HFFc6 (cell line): ENCODE measurements at places on chromosomes 5 and 9.

GRCh38 chr9:109925799-109926198, 145.8 kb downstream of the PALM2AKAP2 start:
- no peak for DNase-seq
- peaks cover 3% of the 10 kb centered on the region; the same call in 1 of the 2 replicates for H3K27me3 ChIP-seq
- peaks cover 5% of the 10 kb centered on the region; the same call in 1 of the 2 replicates for H3K4me1 ChIP-seq
- H3K27ac ChIP-seq: no peak overlapping the region

- H3K27ac ChIP-seq: no peak overlapping the region
- H3K36me3 ChIP-seq: no peaks in the 10 kb centered on the region
Measured at GRCh38 chr5:75843319-75843718, 126.1 kb upstream of the POC5 start.

- H3K27me3 ChIP-seq: peaks cover 15% of the 10 kb centered on the region
- no peak overlapping the region for H3K27ac ChIP-seq
- DNase-seq: no peak
- no peak overlapping the region for H3K4me3 ChIP-seq
- H3K4me1 ChIP-seq: peaks cover under 1% of the 10 kb centered on the region
Measured at GRCh38 chr5:96439477-96440184, 6.6 kb upstream of the PCSK1 start.

DNA sequence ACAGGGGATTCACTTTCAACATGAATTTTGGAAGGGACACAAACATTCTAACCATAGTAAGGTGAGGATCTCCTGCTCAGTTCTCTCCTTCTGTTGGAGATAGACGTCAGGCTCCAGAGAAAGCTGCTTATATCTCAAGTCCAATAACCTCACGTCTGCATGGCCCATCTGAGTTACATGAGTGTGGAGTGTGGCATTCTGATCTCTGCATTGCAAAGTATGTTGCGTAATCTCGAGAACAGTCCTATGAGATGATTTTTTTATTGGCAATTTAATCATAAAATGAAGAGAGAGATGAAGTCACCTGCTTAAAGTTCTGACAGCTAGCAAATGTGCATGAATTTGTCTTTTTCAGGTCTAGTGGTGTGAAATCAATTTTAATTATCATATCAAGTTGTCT, 118.8 kb downstream of the SLC12A2 start:
- DNase-seq: no peak
- H3K27me3 ChIP-seq: peaks cover 8% of the 10 kb centered on the region
- no peaks in the 10 kb centered on the region for H3K36me3 ChIP-seq
- H3K4me3 ChIP-seq: no peak overlapping the region

DNA sequence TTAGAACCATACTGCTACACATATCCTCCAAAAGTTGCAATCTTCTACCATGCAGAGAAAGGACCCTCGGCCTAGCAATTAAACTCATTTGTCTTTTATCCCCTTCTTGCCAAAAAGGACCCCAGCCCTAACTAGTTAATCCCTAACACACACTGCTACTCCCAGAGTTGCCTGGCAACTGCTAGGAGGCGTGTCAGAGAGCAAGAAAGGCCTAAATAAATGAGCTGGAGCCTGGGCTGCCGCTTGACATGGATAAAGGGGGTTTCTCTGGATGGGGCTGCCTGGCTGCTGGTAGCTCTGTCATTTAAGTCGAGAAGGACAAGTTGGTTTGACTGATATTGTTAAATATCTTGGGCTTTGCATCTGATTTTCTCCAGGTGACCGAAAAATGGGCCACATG, 194.8 kb downstream of the CRB2 start:
- H3K4me1 ChIP-seq: peaks cover 5% of the 10 kb centered on the region
- peaks cover 3% of the 10 kb centered on the region for H3K27me3 ChIP-seq
- peaks cover 6% of the 10 kb centered on the region; the same call in 1 of the 2 replicates for H3K36me3 ChIP-seq
- no peak overlapping the region for H3K4me3 ChIP-seq
- no peak for DNase-seq

GRCh38 chr9:117224695-117225094, 190.2 kb downstream of the ASTN2 start:
- H3K36me3 ChIP-seq: no peaks in the 10 kb centered on the region
- no peak for DNase-seq
- no peak overlapping the region for H3K4me3 ChIP-seq

GRCh38 chr9:136086951-136087740, 7.9 kb downstream of the NACC2 start:
- no peak overlapping the region for H3K27ac ChIP-seq
- H3K4me1 ChIP-seq: peaks cover 14% of the 10 kb centered on the region
- H3K27me3 ChIP-seq: no peaks in the 10 kb centered on the region; the same call in 1 of the 2 replicates
- no peak overlapping the region for H3K4me3 ChIP-seq
- H3K36me3 ChIP-seq: no peaks in the 10 kb centered on the region

GRCh38 chr9:16725066-16725465, 145.4 kb downstream of the BNC2 start:
- H3K27me3 ChIP-seq: no peaks in the 10 kb centered on the region; the same call in 1 of the 2 replicates
- H3K4me1 ChIP-seq: peaks cover 86% of the 10 kb centered on the region
- peak overlapping the region; percentile 14; the same call in 1 of the 2 replicates for H3K27ac ChIP-seq
- H3K36me3 ChIP-seq: no peaks in the 10 kb centered on the region

DNA sequence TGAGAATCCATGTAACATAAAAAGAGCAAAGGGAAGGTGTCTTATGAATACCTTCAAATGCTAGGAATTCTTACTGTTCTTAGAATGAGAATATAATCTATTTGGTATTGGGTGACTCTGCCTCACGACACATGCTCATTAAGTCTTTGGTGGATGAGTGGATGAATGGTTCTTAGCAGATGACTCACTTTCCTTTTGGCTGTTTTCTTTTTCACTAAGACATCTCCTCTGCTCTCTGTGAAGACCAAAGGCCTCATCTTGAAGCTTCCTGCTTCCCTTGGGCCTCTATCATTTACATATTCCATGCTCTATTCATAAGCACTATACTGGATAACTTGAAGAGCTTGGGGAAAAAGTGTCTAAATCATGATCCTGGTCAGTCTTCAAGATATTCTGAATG, 468.1 kb downstream of the SPATA31D1 start:
- peak overlapping the region; percentile 63 for H3K27ac ChIP-seq
- H3K27me3 ChIP-seq: no peaks in the 10 kb centered on the region
- H3K4me1 ChIP-seq: peaks cover 15% of the 10 kb centered on the region

DNA sequence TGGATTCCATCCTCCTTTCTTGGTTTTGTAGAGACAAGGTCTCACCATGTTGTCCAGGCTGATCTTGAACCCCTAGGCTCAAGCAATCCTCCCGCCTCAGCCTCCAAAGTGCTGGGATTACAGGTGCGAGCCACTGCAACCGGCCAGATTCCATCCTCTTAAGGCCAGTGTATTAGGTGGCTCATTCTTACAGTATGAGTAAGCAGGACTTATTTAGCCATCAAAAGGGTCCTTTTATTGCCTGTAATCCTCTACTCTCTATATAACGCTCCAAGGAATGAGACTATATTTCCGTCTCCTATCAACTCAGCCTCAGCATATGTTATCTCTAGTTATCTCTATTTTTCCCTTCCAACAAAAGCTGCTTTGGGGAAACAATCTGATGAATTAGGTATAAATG, 3.0 kb upstream of the ERBIN start:
- H3K36me3 ChIP-seq: peaks cover 21% of the 10 kb centered on the region
- no peak overlapping the region for H3K27ac ChIP-seq
- DNase-seq: no peak
- H3K4me3 ChIP-seq: no peak overlapping the region
- peaks cover 45% of the 10 kb centered on the region for H3K4me1 ChIP-seq

GRCh38 chr5:35030426-35031100, 17.2 kb downstream of the AGXT2 start:
- H3K4me3 ChIP-seq: peak overlapping the region; percentile 62
- no peak for DNase-seq
- peaks cover 42% of the 10 kb centered on the region for H3K4me1 ChIP-seq
- H3K27me3 ChIP-seq: no peaks in the 10 kb centered on the region
- peak overlapping the region; percentile 78; the same call in 1 of the 2 replicates for H3K27ac ChIP-seq

DNA sequence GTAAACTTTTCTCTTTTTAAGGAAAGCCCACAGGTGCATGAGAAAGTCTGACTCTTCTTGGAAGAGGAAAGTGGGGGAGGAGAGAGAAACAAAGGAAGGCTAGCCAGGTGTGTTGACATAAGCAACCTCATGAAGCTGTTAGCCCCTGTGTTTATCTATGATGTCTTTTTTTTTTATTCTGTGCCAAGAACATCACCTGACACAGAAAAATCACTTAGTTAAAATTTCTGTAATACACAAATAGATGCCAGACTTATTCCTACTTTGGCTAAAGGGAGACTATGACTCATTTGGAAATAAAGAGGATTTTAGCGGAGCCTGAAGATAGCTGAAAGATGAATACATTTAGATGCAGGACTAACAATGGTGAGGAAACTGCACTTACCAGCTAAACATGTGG, 58.3 kb downstream of the BAAT start:
- no peaks in the 10 kb centered on the region for H3K4me1 ChIP-seq
- no peak overlapping the region for H3K27ac ChIP-seq
- H3K36me3 ChIP-seq: no peaks in the 10 kb centered on the region
- DNase-seq: no peak
- no peak overlapping the region for H3K4me3 ChIP-seq

DNA sequence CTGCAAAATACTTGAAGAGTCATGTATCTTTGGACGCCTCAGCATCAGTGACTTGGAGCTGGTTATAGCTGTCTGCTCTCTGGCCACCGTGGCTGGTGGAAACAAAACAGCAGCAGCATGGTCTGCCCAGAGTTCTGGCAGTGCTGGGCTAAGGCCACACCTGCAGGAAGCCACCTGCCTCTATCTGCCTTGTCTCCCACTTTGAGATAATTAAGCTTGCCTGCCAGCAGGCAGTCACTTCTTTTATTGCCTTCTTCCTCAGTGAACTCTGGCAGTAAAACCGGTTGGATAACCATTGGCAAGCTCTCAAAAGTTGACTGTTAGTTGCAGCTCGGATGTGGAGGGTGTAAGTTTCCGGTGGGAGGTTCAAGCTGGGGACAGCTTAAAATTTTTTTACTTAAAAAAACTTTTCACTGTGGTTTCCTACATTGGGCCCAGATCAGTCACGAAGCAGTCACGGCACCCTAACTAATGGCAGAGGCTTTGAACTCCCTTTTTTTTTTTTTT, 4.9 kb downstream of the SMIM3 start:
- peak overlapping the region; percentile 95 for H3K27ac ChIP-seq
- peaks cover 11% of the 10 kb centered on the region; the same call in 1 of the 2 replicates for H3K36me3 ChIP-seq
- H3K4me1 ChIP-seq: peaks cover 87% of the 10 kb centered on the region
- peak overlapping the region; percentile 100 for H3K4me3 ChIP-seq
- DNase-seq: peak; percentile 96

- no peak for DNase-seq
- H3K27me3 ChIP-seq: no peaks in the 10 kb centered on the region; the same call in none of the 2 replicates
- H3K4me1 ChIP-seq: peaks cover 68% of the 10 kb centered on the region
- H3K36me3 ChIP-seq: 0 out of 2 replicates have a peak, but pooled peaks cover 9% of the 10 kb centered on the region
- peak overlapping the region; percentile 79 for H3K4me3 ChIP-seq
Measured at GRCh38 chr9:129713402-129713679, 39.5 kb downstream of the PTGES start.

GRCh38 chr5:134840811-134841210, 5.0 kb upstream of the C5orf24 start:
- peaks cover 2% of the 10 kb centered on the region for H3K27me3 ChIP-seq
- peaks cover 49% of the 10 kb centered on the region for H3K4me1 ChIP-seq
- DNase-seq: peak; percentile 9
- H3K4me3 ChIP-seq: no peak overlapping the region
- H3K27ac ChIP-seq: peak overlapping the region; percentile 45; the same call in 1 of the 2 replicates

DNA sequence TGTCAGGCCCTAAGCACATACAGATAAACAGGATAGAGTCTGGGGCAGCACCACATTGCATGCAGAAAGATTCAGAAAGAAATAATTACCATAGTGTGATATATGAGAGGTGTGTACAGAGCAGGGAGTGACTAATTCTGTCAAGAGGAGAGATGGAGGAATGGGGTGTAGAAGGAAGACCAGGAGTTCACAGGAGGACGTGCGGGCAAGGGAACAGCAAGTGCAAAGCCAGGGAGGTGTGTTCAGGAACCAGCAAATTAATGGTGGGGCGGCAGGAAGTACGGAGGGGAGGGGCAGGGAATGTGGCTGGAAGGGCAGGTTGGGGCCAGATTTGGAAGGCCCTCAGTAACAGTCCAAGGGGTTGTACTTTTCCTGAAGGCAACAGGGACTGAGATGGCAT, 17.4 kb downstream of the EGR1 start:
- no peak overlapping the region for H3K4me3 ChIP-seq
- H3K27ac ChIP-seq: no peak overlapping the region
- DNase-seq: no peak
- H3K36me3 ChIP-seq: no peaks in the 10 kb centered on the region
- peaks cover 8% of the 10 kb centered on the region for H3K27me3 ChIP-seq
- H3K4me1 ChIP-seq: peaks cover 16% of the 10 kb centered on the region

DNA sequence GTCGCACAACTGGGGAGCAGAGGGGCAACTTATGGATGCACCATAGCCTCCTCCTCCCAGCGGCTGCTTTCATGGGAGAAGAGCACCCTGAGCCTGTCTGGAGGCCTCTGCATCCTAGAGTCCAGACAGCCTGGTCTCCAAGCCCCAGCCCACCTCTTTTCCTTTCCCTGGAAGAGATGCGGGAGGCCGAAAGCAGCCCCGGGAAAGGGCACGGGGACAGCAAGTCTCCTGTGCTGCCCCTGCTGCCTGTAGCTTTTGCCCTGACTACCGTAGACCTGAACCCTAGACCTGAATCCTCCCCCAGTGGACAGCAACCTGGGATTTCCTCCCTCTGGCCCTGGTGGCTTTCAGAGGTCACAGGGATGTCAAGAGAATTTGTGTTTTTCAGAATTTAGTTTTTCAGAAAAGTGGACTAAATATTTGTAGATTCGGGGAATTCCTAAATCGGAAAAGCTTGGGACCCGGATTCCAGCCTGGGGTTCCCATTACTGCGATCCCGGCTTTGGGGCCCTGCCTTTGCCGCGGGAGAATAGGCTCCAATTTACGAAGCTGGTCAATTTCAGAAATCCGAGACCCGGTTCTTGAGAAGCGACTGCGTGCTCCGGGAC, 4.3 kb upstream of the PITX1 start:
- H3K36me3 ChIP-seq: no peaks in the 10 kb centered on the region
- DNase-seq: no peak
- H3K4me3 ChIP-seq: no peak overlapping the region
- H3K4me1 ChIP-seq: peaks cover 6% of the 10 kb centered on the region; the same call in 1 of the 2 replicates
- no peak overlapping the region for H3K27ac ChIP-seq

DNA sequence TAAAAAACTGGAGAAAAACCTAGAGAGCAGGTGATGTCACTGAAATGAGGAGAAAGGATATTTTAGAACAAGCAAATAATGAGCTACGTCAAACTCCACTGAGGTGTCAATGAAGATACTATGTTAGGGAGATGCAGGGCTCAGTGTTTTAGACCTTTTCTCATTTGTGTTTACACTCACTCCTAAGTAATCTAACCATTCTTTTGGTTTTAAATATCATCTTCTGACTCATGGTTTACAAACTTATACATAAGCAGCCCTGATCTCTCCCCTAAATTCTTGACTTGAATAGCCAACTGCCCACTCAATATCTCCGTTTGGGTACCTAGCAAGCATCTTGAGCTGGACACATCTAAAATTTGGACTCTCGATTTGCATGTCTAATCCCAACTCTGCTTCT, 272.4 kb downstream of the MEF2C start:
- no peak overlapping the region for H3K27ac ChIP-seq
- H3K4me3 ChIP-seq: no peak overlapping the region
- H3K4me1 ChIP-seq: no peaks in the 10 kb centered on the region
- no peaks in the 10 kb centered on the region for H3K36me3 ChIP-seq

- peaks cover 42% of the 10 kb centered on the region for H3K36me3 ChIP-seq
- peak overlapping the region; percentile 63 for H3K27ac ChIP-seq
- peak; percentile 94 for DNase-seq
- peaks cover 7% of the 10 kb centered on the region; the same call in 1 of the 2 replicates for H3K27me3 ChIP-seq
- H3K4me1 ChIP-seq: peaks cover 62% of the 10 kb centered on the region
- peak overlapping the region; percentile 16 for H3K4me3 ChIP-seq
Measured at GRCh38 chr9:115022760-115023434, 92.5 kb upstream of the TNFSF8 start.

GRCh38 chr9:34600908-34601307, 11.0 kb downstream of the RPP25L start:
- peaks cover 35% of the 10 kb centered on the region for H3K27me3 ChIP-seq
- H3K4me3 ChIP-seq: no peak overlapping the region
- no peaks in the 10 kb centered on the region for H3K4me1 ChIP-seq
- no peak for DNase-seq
- H3K27ac ChIP-seq: no peak overlapping the region
